NCI-H1417 treated with DMSO at 0.1 percent for 48 hours (cell line): ENCODE measurements at places on chromosomes 13 and 19.

GRCh38 chr13:102978168-102978567 lies 88.0 kb downstream of the SLC10A2 start:
- no peak for DNase-seq

DNA sequence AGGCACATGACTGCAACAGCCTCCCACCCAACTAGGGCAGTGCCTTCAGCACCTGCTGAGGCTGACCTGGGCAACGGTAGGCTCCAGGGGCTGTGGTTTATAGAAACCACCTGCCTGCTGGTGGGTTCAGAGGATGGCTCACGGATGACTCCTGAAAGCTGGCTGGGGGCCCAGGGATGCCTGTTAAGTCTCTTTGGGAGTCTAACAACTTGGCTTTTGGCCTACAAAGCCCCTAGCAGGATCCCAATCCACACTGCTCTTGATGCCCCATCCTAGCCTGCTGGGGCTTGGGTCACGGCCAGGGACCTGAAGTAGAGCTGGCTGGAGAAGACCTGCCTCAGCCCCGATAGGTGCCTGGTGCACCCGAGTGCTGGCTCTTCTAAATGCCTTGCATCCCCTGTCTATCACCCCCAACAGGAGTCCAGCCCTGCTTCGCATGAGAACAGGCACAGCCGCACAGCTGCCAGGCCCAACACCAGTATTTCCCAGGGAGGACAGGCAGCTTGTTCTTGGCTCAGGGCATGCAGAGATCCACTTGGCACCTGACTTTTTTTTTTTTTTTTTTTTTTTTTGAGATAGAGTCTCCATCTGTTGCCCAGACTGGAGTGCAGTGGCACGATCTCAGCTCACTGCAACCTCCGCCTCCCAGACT lies 9.1 kb upstream of the EPHX3 start:
- no peak for DNase-seq

DNA sequence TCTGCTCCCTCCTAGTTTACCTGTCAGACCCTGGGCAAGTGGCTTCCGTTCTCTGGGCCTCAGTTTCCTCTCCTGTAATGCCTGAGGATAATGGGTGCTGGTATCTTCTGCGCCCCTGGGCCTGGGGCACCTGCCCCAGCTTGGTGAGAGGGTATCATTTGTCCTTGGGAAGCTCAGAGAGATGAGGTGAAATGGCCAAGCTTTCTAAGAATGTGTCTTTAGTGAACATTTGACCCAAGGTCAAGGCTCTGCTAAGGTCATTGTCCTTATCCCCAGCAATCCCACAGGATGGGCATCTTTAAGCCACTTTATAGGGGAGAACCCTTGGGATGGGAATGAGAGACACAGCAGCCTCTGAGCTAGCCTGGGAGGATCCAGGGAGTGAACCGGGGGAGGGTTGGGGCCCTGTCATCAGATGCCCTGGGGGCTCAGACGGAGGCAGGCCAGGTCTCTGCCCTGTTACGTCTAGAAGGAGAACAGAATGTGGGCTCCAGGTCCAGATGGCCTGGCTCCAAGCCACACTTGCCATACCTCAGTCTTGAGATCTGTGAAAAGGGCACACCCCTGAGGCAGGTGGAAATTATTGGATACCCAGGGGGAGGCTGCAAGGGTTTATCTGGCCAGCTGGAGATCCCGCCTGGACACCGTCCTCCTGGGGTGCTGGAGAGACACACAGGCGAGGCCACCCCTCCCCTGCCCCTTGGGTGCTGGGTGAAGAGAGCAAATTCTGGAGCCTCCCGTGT lies 1.1 kb upstream of the NFIC start:
- no peak for DNase-seq

DNA sequence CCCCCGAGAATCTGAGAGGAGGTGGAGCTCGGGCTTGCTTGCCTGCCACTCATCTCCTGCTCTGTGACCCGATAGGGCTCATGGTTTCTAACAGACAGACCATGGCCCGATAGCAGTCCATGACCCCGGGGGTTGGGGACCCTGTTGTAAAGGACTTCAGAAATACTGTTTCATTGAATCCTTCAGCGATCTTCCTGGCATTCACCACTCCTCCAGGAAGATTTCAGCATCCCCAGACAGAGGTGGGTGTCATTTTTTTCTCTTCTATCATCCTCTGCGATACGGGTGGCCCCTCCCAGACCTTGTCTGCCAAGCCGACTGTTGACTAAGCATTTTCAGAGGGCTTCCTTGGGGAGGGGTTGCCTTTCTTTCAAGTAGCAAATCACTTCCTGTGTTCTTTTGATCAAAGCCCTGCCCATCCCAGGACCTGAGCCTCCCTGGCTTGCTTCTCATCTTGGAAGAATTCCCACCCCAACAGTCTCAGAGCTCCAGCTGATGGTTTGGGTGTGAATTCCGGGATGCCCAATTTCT lies 1.7 kb downstream of the MYO1F start:
- no peak for DNase-seq

- no peak for DNase-seq
These were observed 12.2 kb downstream of the CIC start for GRCh38 chr19:42281146-42281826.

DNA sequence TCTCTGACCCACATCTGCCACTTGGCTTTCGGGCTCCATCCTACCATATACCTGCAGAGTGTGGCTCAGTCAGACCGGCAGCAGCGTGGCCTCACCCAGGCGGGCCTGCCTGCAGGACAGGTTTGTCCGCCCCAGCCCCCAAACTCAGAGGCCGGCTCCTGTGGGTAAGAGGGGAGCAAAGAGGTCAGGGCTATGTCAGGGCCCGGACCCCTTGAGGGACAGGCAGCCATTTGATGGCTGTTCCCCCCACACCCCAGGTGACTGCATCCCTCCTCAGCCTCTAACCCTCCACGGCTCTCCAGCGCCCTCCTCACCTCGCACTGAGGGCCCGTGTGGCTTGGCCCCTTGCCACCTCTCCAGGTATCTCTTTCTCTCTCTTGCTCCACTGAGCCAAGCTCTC lies 12.3 kb upstream of the ZBTB32 start:
- no peak for DNase-seq

DNA sequence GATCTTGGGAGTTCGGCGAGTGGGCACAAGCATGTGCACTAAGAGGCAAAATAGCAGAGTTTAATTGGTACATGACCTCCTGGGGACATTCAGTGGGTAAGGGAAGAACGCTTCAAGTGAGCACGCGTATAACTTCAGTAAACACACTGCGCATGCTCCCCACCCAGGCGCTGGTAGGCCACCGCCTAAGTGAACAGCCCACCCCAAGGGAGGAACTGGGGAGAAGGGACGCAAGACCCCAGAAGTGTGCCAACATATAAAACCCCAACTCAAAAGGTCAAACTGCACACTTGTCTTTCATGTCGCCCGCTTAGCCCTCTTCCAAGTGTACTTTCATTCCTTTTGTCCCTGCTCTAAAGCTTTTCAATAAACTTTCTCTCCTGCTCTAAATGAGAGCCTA lies 10.5 kb upstream of the NTN5 start:
- no peak for DNase-seq

GRCh38 chr13:112904436-112904960 lies 64.5 kb upstream of the MCF2L start:
- DNase-seq: no peak

GRCh38 chr13:91684746-91685145 lies 286.3 kb downstream of the GPC5 start:
- DNase-seq: no peak

DNA sequence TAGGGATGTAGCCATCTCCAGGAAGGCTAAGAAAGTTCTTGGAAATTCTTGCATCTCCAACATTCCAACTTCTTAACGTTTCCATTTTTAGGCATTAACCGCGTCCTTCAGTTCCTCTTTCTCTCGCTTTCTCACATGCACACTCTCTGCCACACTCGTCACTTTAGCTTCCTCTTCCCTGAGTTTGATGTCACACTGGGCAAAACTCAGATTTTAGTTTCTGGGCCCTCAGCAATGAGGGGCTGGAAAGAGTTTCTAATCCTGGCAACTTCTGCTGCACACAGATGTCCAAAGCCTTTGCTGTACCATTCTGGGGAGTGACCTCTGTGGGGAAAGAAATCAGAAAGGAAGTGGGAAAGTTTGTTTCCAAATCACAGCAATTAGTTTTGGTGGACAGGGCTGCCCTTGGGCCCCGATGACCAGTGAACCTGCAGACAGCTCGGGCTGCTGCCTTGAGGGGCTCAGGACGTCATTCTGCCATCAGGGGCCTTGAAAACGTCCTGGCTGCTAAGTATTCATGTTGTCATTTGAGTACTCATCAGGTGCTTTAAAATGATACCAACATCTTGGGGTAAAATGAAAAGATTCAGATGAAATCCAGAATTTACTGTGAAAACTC lies 89.3 kb downstream of the KL start:
- DNase-seq: no peak

DNA sequence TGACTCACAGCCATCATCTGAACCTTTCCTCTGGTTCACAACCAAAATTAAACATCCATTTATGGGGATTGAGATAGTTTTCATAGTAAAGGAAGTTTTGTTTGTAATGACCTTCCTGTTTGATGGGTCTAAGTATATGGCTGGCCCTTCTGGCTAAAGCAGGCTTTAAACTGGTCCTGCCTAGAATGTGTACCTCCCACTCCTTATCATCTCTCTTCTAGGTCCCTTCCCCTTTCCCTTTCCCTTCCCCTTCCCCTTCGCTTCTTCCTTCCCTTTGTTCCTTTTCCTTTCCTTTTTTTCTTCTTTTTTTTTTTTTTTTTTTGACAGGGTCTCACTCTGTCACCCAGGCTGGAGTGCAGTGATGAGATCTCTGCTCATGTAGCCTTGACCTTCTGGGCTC lies 35.6 kb downstream of the BBC3 start:
- DNase-seq: no peak

- no peak for DNase-seq
These were observed 139.6 kb upstream of the HTR2A start for GRCh38 chr13:47036294-47037008.

DNA sequence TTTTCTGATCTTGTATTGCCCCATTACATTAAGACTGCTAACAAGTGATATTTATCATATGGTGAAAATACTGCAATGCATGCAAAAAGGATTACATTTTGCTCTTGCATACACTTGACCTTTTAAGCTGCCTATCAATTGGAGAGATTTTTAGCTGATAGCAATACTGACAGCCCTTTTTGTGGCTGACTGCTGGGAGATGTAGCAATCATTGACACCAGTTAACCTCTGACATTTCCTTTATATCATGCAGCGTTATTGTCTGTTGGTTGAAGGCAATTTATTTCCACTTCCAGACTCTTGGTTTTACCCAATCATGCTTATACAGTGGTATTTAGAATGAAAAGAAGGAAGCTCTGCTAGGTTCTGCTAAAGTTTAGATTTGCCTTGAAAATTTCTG lies 364.0 kb downstream of the LMO7 start:
- no peak for DNase-seq

DNA sequence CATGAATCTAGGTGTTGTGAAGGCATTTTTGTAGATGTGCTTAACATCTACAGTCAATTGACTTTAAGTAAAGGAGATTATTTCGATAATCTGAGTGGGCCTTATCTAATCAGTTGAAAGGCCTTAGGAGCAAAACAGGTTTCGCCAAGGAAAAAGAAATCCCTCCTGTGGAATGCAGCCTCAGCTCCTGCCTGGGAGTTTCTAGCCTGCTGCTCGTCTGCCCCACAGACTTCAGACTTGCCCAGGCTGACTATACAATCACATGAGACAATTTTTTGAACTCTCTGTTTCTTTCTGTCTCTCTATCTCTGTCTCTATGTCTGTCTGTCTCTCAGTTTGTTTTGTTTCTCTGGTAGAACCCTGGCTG lies 312.5 kb downstream of the OLFM4 start:
- DNase-seq: no peak

GRCh38 chr13:51873117-51873798 lies 11.5 kb downstream of the CCDC70 start:
- DNase-seq: no peak
